ENCODE measurements at places on chromosomes 11 and 22. TPM values are rescaled to one million over a fixed set of nuclear protein-coding genes. Genes with fewer than 3 reads are reported as not detected.
A peak's percentile ranks its signal among the peaks of the same experiment; 100 is the strongest.

DNA sequence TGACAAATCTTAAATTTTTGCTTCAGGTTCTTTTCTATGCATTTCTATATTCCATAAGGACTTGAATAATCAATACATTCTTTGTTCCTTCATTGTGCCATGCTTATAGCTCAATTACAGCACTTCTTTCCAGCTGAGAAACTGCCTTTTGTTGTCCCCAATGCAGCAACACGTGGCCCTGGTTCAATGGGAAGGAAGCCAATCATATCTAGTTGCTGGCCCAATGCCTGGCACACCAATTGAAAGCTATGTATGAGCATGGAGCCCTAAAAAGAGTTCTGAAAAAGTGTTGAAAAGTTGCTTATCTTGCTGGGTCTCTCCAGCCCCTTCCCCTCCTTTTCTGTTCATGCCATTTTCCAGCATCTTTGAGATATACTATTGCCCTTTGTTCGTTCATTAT, 448.0 kb upstream of the FAT3 start:
- no peak for DNase-seq

- DNase-seq, result peak; percentile 83
Measured at GRCh38 chr11:73335204-73335923, 27.3 kb downstream of the ARHGEF17 start.

DNA sequence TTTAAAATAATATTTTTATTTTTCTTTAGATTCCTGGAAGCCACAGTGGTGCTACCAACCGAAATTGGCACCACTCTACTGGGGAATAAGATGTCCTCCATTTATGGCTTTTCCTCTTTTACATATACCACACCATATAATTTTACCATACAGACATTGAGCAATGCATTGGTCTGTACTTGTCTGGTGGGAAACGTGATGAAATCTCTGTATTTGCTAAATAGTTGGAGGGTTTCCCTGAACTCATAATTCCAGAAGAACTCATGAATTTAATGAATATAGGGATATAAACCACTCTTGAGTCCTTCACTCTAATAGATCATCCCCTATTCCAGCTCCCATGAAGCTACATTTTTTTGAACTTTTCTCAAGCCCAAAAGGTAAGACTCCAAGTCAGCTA, 28.0 kb upstream of the MMP13 start:
- no peak for DNase-seq

- DNase-seq, result no peak
Measured at GRCh38 chr11:34654483-34655334, 33.8 kb downstream of the EHF start.

GRCh38 chr22:23248583-23248982, 68.3 kb downstream of the BCR start:
- DNase-seq, result no peak

GRCh38 chr11:111308140-111308539, 9.8 kb downstream of the POU2AF3 start:
- DNase-seq, result no peak

DNA sequence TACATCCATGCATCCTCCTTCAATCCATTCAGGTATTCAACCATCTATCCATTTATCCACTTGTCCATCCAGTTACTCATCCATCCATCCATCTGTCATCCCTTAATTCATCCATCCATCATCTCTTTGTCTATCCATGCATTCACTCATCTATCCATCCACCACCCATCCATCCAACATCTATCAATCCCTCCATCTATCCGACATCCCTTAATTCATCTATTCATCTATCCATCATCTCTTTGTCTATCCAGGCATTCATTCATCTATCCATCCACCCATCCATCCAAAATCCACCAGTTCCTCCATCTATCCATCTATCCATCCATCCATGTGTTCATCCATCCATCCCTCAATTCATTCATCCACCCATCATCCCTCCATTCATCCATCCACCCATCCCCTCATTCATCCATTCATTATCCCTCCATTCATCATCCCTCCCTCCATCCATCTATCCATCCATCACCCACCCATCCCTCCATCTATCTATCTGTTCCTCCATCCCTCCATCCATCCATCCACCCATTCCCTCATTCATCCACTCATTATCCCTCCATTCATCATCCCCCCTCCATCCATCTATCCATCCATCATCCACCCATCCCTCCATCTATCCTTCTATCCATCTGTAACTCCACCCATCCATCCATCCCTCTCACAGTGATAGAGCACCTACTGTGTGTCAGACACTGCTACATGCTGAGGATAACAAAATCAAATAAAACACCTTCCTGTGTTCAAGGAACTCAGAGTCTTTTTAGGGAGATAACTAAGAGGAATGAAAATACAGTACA, 1.5 kb upstream of the MB start:
- DNase-seq, result no peak

DNA sequence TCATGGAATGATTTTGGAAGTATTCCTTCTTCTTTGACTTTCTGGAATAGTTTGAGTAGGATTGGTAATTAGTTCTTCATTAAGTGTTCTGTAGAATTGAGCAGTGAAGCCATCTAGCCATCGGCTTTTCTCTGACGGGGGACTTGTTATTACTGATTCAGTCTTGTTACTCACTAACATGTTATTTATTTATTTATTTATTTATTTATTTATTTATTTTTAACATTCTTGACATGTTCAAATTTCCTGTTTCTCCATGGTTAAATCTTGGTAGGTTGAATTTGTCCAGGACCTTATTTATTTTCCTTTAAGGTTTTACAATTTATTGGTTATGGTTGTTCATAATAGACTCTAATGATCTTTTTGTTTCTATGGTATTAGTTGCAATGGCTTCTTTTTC, 15.2 kb upstream of the OR10Q1 start:
- no peak for DNase-seq

- DNase-seq, result no peak
Measured at GRCh38 chr11:134785660-134786284, 373.7 kb upstream of the B3GAT1 start.

DNA sequence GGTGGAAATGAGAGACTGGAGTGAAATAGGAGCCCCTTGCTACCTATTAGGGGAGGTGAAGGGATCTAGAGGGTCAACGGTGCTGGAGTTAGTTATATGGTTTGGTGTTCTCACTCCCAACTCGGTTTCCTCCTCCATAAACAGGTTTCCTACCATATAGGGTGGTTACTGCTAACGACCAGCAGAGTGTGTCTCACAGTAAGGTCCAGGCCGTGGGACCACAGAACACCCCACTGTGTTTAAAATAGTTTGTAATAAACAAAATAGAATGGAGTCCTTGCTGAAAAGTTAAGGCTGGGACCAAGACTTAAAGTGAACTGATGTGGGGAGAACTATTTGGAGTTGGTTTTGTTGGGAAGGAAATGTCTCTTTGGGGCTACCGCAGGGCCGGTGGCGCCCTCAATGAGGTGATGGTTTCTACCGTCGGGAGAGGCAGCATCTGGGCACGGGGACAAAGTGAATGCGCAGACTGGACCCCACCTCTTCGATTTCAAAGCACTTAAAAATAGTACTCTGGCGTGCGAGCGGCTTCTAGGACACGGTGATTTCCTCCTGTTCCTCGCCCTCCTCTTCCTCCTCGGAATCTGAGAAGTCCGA, 4.5 kb downstream of the DBX1 start:
- DNase-seq, result no peak

DNA sequence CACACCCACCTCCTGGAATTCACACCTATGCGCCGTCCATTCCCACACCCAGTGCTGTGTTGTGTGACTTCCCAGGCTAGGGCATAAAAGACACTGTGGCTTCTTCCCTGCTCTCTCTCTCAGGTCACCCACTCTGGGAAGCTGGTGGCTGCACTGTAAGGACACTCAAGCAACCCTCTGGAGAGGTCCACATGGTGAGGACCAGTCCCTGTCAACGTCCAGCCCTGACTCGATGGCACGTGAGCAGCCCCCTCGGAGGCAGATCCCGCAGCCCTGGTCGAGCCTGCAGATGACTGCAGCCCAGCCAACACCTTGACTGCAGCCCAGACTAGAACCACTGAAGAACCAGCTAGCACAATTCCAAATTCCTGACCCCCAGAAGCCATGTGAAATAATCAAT, 16.2 kb downstream of the CBX7 start:
- no peak for DNase-seq

DNA sequence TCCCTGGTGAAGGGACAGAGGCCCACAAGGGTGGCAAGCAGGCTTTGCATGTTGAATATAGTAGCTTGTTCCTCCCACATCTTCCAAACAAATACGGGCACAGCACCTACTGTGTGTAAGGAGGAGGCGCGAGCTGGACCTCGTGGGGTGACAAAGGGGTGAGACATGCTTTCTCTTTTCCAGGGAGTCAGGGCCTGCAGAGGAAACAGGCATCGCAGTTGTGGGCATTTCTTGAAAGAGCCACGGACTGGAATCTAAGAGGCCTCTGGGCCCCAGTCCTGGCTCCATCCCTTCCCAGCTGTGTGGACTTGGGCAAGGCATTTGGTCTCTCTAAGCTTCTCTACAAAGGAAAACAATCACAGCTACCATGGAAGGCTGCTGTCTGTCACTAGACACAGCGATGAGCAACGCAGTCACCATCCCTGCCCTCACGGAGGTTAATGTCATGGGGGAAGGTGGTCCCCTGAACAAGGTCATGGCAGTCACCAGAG, 13.0 kb upstream of the CDC42EP1 start:
- no peak for DNase-seq

DNA sequence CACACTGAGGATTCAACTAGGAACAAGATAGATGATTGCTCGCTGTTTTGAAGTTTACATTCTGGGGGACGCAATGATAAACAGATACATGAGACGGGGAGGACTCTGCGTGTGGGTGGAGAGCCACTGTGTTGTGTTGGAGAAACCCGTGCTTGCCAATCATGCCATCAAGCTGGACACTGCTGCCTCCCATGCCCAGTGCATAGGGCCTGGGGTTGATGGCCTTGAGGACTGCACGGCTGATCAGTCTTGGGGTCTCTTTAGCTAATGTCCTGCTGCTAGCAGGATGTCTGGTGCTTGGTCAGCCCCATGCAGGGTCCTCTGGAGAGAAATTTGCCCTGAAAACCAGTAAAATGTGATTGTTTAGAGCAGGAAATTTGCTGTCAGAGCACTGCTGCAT, 221.2 kb upstream of the B3GAT1 start:
- DNase-seq, result no peak

GRCh38 chr11:18485913-18486528, 30.4 kb downstream of the LDHAL6A start:
- DNase-seq, result no peak

GRCh38 chr11:20926799-20927540, 257.6 kb downstream of the NELL1 start:
- no peak for DNase-seq

- no peak for DNase-seq
Measured at GRCh38 chr11:113222241-113222640, 92.1 kb upstream of the TTC12 start.

- DNase-seq, result no peak
Measured at GRCh38 chr11:134425816-134426536, 13.9 kb upstream of the B3GAT1 start.

GRCh38 chr22:30044881-30045493, 35.3 kb upstream of the HORMAD2 start:
- no peak for DNase-seq

GRCh38 chr22:20926243-20926642, 9.0 kb downstream of the CRKL start:
- no peak for DNase-seq

- DNase-seq, result no peak
Measured at GRCh38 chr11:79971255-79971654, 530.4 kb upstream of the TENM4 start.

DNA sequence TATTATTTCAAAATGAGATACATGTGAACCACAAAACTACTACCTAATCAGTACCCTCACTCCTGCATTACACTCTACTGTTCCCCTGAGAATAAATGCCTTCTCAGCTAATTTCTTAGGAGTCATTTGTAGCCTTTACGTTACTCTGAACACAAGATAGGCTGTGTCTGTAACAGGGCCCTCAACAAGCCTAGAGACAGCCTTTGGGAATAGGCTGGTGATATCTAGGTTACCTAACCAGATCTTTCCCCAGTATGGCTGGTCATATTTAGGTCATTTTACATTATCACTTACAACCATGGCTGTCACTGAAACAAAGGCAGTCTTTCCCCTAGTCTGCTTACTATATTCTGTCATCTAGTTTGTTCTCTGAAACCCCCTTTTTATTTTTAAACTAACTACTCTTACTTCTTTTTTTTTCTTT, 14.2 kb downstream of the ATM start:
- DNase-seq, result no peak

GRCh38 chr11:45147891-45148675, 1.6 kb downstream of the PRDM11 start:
- DNase-seq, result no peak

DNA sequence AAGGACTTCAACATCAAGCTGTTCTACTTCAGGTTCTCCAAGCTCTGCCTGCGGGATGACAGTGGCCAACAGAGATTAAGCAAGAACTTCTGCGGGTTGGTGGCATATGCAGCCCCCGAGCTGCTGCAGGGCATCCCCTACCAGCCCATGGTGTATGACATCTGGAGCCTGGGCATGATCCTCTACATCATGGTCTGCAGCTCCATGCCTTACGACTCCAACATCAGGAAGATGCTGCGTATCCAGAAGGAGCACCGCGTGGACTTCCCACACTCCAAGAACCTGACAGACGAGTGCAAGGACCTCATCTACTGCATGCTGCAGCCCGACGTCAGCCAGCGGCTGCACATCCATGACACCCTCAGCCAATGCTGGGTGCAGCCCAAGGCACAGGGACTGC, 2.8 kb upstream of the DGCR2 start:
- no peak for DNase-seq

DNA sequence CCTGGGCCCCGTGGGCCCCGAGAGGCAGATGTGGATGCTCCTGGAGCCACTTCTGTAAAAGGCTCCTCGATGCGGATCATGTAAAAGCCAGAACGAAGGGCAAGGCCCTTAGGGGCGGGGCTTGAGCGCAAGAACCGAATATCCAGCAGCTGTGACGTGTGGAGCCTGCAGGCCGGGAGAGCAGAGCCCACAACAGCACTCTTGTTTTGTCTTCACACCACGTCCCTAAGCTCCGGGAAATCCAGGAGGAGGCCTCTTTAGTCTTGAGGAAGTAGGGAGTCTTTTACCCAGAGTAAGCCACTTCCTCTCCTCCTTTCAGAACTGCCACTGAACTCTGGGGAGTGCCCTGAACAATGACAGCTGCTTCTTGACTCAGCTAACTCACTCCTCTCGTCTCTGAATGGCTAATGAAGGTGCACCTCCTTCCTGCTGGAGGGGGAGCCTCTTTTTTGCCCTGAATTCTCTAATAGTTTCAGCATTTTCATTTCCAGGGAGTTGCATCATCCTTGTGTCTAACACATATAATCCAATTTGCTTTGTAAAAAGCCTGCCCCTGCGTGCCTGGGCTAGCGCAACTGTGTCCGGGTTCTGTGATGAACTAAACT, 12.5 kb downstream of the L3MBTL2 start:
- no peak for DNase-seq

The FSHB gene
- total RNA-seq, result not detected

The DCPS gene
- total RNA-seq, result 2.9 TPM

The LRRC74B gene
- under 0.01 TPM for total RNA-seq

The CNIH2 gene
- 41.6 TPM for total RNA-seq

The PLEKHB1 gene
- total RNA-seq, result 5.3 TPM

The BRD1 gene
- total RNA-seq, result 50.1 TPM

The RAB36 gene
- 2.9 TPM for total RNA-seq

The POTEH gene
- not detected for total RNA-seq

The CHRDL2 gene
- total RNA-seq, result not detected

All from frontal cortex (tissue), 4 donors.